C1 segment of cervical spinal cord (tissue), 14 donors: ENCODE measurements at places on chromosomes 12 and 14.
A peak's percentile ranks its signal among the peaks of the same experiment; 100 is the strongest.

DNA sequence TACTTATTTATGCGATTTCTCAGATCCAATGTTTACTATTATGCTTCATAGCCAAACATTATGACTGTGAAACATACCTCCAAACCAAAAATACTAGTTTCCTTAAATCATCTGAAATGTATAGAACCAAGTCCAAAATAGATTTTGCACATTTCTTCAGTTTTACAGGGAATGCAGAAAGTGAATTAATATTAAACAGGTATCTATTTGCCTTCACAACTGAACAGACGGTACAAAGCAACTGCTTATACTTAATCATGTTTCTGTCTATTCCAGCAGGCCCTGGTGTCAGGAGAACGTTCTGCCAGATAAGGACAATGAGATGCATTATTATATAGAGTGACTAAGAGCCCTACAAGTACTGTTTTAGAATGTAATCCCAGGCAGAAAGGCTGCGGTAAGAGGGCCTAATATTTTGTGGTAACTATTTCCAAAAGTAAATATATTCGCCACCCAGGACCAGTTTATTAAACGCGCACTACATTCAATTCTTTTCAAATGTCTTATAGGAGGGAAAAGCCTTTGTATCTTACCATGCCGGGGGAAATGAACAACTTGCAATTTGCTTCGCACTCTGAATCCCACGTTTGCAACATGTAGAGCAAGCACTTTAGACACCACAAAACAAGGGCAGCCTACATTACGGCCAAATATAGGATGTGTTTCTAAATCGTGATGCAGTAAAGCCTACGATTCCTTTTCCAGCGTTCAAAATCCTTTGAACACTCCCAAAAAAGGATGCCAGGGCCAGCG lies 1.5 kb downstream of the CORO1C start:
- DNase-seq = no peak

DNA sequence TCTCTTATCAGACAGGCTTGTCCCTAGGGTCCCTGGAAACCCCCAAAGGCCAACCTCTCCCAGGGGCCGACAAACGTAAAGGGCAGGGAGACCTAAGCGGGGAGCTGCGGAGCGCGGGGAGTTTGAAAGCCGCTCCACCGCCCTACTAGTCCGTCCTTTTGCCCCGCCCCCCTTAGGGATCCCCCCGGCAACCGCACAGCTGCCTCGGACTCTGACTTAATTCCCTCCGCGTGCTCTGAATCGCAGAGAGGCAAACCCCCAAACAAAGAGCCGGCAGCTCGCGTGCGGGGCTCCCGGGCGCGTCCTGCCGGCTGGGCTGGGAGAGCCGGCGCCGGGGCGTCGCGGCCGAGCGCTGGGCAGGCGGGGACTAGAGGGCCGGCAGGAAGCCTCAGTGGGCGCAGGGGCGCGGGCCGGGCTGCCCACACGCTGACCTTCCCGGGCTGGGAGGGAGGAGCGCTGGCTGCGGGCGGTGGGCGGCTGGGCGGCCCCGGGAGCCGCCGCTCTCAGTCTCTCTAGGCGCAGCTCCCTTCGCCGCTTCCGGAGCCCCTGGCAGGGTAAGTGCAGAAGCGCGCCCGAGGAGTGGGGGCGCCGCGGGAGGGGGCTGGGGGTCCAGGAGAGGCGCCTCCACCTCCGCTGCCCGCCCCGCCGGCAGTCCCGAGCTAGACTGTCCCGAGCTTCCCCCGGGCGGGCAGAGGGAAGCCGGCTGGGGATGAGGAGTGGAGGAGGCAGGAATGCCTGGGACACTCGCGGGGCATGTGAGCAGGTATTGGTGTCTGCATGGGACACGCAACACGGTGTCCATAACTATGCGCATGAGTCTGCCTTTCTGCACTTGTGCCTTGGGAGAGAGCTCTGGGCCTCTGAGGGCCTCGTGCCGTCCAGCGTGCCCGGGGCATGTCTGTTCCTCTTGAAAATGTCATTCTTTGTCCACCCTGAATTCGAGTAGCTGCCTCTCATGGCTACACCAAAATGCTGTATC lies at the start of gene TSPAN11:
TSS of gene TSPAN11 (plus strand) at position 506 of the 979 bp plus-strand sequence. CDS start 27,244 bp downstream, outside the sequence.
- DNase-seq = peak; percentile 44

- DNase-seq = no peak
Observed at GRCh38 chr12:9936591-9936990, 4.4 kb upstream of the CLEC2A start.

GRCh38 chr12:2378835-2379330 lies 326.1 kb downstream of the CACNA1C start:
- DNase-seq = no peak

DNA sequence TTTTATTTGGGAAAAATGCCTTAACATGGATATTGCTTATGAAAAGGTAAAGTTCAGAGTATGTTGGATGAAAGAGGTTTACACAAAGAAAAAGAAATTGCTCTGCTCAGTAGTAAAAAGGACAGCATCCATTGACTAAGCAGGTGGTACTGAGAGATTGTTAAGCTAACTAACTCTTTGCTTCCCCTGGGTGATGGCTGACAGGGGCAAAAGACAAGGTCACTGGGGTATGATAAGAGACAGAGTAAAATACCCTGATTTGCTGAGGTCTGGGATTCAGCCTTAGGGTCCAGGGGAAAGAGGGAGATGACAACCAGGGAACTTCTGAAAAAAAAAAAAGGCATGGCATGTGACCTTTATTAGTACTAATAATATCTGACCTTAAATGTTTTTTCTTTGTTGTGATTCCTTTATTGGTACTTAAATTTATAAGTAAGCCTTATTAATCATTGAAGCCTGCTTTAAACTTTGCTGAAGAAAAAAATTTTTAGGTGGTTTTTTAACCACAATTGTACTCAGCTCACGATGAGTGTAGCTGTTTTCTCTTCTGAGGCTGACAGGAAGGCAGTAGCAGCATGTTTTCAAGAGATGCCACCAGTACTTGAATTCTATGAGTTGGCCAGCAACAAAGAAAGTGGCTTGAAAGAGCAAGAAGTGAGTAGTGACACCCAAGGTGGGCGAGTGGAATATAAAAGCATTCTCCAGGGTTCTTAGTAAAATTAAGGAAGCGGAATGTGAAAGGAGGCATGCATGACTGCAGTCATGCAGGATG lies 43.7 kb upstream of the KITLG start:
- DNase-seq = no peak
